Activated CD4-positive, alpha-beta T cell treated with anti-CD3 and anti-CD28 coated beads, Interleukin-2, amount 10 ng/mL, durations not matched to agents 7 days and 5 days (primary cell): ENCODE measurements at places on chromosomes 4 and X.

DNA sequence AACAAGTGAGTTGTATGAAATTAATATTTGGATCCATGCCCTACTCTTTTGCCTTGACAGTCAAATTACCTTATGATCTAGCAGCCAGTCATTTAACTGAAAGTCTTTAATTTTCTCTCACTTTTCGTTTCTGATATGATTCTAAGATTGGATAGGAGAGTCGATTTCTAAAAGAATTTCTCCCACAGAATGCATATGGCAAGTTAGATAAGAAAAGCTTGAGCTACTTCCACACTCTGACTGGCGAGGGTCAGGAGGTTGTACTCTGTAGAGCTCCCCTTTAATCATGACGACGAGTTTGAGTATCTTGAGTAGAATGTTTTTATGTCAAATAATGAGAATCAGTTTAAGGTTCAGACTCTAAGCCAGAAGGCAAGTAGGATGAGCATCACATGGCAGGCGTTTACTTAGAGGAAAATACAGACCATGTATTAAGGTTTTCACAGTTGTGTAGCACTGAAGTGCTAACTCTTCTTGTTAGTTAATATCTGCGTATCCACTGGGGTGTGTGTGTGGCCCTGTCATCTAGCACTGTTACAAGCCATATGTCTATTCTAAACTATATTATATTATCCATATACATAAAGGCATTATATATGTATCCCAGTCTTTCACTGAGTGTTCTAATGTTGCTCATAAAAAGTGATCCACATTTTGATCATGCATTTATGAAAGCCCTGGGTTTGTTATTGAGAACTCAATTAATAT is 37.8 kb downstream of the LRP2BP start:
- no peaks in the 10 kb centered on the region for H3K27me3 ChIP-seq
- H3K4me3 ChIP-seq, result no peak overlapping the region
- H3K4me1 ChIP-seq, result no peaks in the 10 kb centered on the region
- H3K36me3 ChIP-seq, result peaks cover 11% of the 10 kb centered on the region
- H3K27ac ChIP-seq, result no peak overlapping the region
- DNase-seq, result no peak

DNA sequence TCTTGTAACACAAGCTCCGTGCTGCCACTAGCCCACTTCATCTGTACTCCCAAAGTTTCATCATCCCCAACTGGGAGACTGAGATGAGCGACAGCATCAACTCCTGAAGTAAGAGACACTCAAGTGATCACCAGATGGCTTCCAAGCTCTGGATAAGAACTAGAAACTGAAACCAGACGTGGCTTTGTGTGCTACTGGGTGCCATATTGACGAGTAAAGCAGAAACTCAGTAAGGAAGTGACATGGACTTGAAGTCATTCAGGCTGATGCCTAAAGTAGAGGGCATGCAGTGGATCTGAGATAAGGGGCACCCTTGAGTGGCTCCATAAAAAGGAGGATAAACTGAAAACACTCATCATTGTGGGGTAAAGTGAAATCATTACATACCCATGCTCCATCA is 72.4 kb downstream of the PCYT1B start:
- DNase-seq, result peak; percentile 5
- H3K4me3 ChIP-seq, result no peak overlapping the region
- H3K4me1 ChIP-seq, result peaks cover 7% of the 10 kb centered on the region
- no peaks in the 10 kb centered on the region for H3K36me3 ChIP-seq
- peak overlapping the region; percentile 31 for H3K27ac ChIP-seq

GRCh38 chr4:16835597-16836247 is 62.7 kb downstream of the LDB2 start:
- peaks cover 1% of the 10 kb centered on the region for H3K27me3 ChIP-seq
- H3K36me3 ChIP-seq, result no peaks in the 10 kb centered on the region

DNA sequence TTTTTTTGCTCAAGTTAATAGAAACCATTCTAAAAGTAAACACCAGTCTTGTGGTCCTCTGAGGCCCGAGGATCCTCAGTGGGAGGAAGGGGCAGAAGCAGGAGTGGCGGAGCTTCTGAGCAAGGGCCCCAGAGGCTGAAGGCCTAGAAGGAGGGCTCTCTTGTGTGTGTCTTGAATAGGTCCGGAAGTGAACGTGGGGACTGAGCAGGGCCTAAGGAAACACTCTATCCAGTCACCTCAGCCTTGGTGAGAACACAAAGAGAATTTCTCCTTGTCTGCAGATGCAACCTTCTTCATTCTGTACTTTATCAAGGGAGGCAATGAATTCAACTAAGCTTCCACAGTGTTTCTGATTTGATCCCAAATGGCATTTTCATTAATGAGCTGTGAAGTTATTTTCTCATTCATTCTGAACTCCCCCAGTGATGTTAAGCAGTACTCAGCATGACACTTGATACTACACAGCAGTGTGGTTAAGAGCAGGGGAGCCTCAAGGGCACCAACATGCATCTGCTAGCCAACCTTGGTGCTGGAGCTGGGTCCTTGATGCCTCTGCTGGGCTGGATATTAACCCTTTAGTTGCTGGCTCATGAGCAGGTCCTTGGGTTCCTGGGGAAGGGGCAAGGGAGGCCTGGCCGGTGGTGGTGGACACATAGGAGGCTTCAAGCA is 64.7 kb downstream of the RBM47 start:
- H3K36me3 ChIP-seq, result no peaks in the 10 kb centered on the region
- DNase-seq, result no peak
- H3K4me1 ChIP-seq, result peaks cover 7% of the 10 kb centered on the region
- H3K4me3 ChIP-seq, result no peak overlapping the region
- no peak overlapping the region for H3K27ac ChIP-seq

DNA sequence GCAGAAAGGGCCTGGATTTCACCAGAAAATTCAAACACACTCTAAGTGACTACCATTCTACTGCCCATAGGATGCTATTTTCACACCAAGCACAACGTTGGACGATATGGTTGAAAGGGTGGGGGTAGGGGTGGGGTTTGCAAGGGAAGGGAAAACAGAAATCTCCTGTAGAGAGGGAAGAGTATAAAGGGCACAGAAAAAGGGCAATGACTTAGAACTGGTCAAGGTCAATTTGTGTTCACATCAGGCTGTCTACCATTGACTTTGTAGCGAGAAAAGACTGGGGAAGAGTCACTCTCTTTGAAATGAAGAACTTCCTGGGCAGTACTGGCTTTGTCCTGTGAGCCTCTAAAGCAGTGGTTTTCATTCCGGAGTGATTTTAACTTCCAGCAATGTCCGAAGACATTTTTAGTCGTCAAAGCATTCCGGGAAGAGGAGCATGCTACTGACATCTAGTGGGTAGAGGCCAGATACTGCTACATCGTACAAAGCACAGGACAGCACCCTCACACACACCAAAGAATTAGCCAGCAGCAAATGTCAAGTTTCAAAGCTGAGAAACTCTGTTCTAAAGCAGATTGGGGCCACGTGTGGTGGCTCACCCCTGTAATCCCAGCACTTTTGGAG is 48.4 kb upstream of the SLC7A3 start:
- H3K27me3 ChIP-seq, result peaks cover 2% of the 10 kb centered on the region
- peaks cover 12% of the 10 kb centered on the region for H3K4me1 ChIP-seq
- no peak for DNase-seq
- H3K27ac ChIP-seq, result no peak overlapping the region

GRCh38 chr4:137370679-137371078 is 161.6 kb downstream of the PCDH18 start:
- H3K27me3 ChIP-seq, result no peaks in the 10 kb centered on the region
- H3K4me3 ChIP-seq, result no peak overlapping the region
- no peak for DNase-seq
- no peaks in the 10 kb centered on the region for H3K4me1 ChIP-seq

DNA sequence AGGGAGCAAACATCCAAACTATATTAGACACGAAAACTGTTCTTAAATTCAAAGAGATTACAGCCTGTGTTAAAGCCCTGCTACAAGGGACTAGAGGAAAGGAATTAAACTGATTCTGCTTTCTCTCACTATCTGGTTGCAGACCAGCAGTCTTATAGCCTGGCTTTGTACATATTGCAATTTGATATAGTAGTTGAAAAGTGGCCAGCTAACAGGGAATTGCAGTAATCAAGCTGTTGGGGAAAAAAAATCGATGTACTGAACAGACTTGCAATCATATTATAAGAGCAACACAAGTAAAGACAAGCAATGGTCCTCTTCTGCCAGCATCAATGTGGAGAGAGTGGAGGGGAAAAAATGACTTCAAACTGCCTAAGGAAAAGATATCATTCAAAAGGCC is 364.4 kb upstream of the EPHA5 start:
- no peak overlapping the region for H3K27ac ChIP-seq
- H3K36me3 ChIP-seq, result no peaks in the 10 kb centered on the region
- no peaks in the 10 kb centered on the region for H3K4me1 ChIP-seq
- H3K27me3 ChIP-seq, result no peaks in the 10 kb centered on the region
- no peak for DNase-seq

DNA sequence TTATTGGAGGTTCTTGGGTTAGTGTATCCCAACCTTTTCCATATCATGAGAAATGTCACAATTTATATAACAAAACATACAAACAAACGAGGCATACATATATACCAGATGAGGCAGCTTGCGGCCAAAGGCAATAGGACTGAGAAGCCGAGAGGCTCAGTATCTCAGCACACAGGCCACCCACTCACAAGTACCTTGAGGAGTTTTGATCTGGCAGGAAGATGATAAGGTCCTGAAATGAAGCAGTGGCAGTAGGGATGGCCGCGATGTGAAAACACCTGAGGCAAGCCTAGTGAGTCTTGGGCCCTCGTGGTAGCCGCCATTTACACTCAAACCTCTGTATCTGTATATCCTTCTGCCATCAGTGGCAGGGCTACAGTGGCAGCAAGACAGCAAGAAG is 55.3 kb upstream of the PRPS1 start:
- DNase-seq, result no peak
- no peaks in the 10 kb centered on the region for H3K36me3 ChIP-seq
- no peaks in the 10 kb centered on the region for H3K27me3 ChIP-seq
- H3K4me3 ChIP-seq, result no peak overlapping the region
